Epithelial cell of proximal tubule (primary cell): ENCODE measurements at places on chromosomes 7 and 10. TPM values are rescaled to one million over a fixed set of nuclear protein-coding genes. Genes with fewer than 3 reads are reported as not detected.

DNA sequence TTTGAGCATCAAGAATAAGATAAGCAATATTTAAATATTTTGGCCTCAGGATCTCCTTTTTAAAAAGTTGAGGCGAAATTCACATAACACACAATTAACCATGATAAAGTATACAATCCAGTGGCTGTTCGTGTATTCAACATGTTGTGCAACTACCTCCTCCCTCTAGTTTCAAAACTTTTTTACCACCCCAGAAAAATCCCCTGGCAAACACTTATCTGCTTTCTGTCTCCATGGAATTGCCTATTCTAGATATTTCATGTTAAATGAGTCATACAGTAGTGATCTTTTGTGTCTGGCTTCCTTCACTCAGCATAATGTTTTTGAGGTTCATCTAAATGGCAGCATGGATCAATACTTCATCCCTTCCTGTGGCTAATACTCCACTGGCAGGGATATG, 31.8 kb upstream of the IL15RA start:
- DNase-seq = no peak

DNA sequence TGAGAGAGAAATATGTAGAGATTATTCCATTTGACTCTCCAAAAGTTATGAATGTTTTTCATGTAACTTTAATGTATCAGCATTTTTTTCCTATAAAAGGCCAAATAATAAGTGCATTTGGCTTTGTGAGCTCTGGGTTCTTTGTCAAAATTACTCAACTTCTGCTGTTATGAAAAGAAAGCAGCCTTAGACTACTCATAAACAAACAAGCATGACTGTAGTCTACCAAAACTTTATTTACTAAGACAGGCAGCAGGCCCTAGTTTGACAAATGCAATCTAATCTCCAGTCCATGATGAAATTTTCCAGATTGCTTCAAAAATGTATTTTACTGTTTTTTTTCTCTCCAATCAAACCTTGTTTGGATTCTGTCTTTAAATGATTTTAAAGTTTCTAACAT, 46.3 kb downstream of the MRPL32 start:
- DNase-seq = no peak

GRCh38 chr7:48052748-48053147, 17.4 kb downstream of the C7orf57 start:
- peak; percentile 43 for DNase-seq

DNA sequence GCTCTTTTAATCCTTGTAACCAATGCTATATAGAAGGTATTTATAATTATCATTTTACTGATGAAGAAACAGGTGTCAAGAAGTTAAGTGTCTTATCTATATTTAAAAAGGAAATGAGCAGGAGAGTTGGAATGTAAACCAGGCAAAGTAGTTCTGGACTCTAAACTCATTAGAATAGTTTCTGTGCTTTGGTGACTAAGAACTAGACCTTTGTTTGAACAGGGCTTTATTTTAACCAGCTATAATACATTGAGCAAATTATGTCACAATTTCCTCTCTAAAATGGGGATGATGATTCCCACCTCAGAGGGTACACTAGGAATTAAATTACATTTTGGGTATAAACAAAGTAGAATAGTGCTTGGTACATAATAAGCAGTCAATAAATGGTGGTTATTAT, 236.0 kb downstream of the MAGI2 start:
- peak; percentile 25 for DNase-seq

GRCh38 chr7:36887233-36887632, 162.9 kb upstream of the AOAH start:
- DNase-seq = no peak

GRCh38 chr7:121714559-121715303, 158.2 kb upstream of the PTPRZ1 start:
- DNase-seq = peak; percentile 6

DNA sequence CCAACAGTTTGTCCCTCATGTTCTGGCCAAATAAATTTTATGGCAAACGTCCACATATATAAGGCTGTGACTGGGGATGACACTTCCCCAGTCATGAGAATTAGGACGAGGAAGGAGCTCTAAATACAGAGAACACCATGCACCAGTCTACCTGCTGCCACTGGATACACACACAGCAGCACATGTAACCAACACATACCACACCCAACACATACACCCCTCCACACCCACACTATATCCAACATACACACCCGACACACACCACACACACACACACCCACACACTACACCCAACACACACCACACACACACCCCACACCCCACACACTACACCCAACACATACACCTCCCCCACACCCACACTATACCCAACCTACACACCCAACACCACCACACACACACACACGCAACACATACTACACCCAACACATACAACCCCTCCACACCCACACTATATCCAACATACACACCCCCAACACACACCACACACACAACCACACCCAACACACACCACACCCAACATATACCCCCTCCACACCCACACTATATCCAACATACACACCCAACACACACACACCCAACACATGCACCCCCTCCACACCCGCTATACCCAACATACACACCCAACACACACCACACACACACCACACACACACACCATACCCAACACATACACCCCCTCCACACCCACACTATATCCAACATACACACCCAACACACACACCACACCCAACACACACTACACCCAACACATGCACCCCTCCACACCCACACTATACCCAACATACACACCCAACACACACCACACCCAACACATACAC, 74.1 kb downstream of the HIPK2 start:
- DNase-seq = no peak

- peak; percentile 98 for DNase-seq
Observed at GRCh38 chr10:58856508-58857240, 319.8 kb upstream of the PHYHIPL start.

GRCh38 chr10:43307306-43307705, 40.4 kb upstream of the RASGEF1A start:
- DNase-seq = no peak

DNA sequence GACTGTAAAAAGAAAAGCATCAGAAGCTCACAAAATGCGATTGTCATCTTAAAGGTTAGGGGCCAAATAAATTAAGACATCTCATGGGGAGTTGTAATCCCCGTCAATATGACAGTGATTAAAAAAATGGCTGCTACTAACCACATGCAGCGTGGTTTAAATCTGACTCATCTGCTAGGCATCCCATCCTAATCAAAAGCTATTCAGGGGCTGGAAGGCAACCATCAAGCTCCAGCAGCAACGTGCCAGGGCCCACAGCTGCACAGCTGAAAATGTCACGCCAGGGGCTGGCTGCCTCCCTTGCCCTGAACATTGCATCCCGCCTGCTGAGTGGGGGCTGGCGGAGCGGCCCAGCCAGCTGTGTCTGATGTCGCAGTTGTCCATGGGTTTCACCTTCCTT, 66.3 kb upstream of the FRMD4A start:
- peak; percentile 80 for DNase-seq

DNA sequence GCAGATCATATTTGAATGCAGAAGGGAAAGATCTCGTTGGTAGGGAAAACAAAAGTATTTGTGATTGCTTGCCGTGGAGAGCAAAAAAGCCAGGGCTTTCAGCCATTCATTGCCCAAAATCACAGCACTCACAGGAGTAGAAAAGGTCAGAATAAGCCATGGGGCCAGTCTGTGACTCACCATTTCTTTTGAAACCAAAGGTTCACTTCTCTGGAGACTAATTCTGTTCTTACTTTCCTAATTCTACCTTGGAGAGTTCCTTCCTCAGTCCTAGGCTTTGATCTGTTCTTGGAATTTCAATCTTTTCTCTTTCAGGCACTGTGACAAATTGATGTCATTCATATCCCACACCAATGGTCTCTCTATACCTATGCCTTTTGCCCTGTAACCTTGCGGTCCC, 54.1 kb upstream of the FAM180A start:
- no peak for DNase-seq

- no peak for DNase-seq
Observed at GRCh38 chr10:89589101-89589720, 53.8 kb upstream of the SLC16A12 start.

DNA sequence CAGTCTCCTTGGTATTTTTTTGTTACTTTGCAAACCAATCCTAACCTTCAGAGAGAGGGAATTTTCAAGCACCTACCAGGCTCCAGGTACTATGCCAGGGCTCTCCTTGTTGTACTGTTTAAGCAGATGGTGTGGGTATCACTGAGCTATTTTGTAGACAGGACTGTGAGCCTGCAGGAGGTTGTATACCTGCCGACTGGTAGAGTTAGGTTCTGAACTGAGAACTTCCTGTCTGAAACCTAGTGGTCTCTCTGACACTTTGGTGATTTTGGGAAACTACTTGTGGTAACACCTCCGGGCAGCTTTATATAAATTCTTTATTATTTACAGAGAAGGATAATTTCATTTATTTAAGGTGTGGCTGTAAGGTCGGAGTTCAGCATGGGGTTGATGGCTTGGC, 4.6 kb downstream of the ZNF853 start:
- DNase-seq = no peak

GRCh38 chr10:11746883-11747539, 4.8 kb downstream of the ECHDC3 start:
- DNase-seq = no peak

GRCh38 chr7:92588561-92588960, 1.6 kb downstream of the FAM133B start:
- no peak for DNase-seq

GRCh38 chr7:82056282-82056681, 286.4 kb upstream of the HGF start:
- no peak for DNase-seq

- no peak for DNase-seq
Observed at GRCh38 chr10:6382081-6382480, 179.3 kb downstream of the PFKFB3 start.

DNA sequence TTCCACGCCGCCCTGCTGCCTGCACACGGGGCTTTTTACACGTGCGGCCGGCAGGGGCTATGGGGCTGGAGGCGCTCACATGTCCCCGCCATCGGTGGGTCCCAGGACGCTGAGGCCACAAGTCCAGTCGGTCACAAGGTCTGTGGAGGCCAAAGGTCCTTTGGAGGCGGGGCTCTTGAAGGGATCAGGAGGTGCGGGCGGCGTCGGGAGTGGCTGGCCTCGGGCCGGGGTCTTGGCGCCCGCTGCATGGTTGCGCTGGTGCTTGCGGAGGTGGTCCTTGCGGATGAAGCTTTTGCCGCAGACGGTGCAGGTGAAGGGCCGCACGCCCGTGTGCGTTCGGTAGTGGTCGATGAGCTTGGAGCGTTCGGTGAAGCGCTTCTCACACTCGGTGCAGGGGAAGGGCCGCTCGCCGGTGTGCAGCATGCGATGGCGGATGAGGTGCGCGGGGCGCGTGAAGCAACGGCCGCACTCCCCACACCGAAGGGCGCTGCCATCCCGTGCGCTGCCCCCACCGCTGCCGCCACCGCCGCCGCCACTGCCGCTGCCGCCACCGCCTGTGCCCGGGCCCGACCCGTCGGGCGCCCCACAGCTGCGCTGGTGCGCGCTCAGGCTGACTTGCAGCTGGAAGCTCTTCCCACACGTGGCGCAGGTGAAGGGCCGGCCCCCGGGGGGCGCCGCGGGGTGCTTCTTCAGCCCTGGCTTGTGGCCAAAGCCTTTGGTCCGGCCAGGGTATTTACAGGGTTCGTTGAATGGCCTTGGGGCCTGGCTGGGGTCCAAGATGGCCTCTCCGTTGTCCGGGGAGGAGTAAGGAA, 13.7 kb upstream of the ZNF777 start:
- no peak for DNase-seq

GRCh38 chr10:70169011-70169410, 1.3 kb downstream of the SAR1A start:
- no peak for DNase-seq

GRCh38 chr10:70742537-70743429, 42.4 kb downstream of the TBATA start:
- no peak for DNase-seq

DNA sequence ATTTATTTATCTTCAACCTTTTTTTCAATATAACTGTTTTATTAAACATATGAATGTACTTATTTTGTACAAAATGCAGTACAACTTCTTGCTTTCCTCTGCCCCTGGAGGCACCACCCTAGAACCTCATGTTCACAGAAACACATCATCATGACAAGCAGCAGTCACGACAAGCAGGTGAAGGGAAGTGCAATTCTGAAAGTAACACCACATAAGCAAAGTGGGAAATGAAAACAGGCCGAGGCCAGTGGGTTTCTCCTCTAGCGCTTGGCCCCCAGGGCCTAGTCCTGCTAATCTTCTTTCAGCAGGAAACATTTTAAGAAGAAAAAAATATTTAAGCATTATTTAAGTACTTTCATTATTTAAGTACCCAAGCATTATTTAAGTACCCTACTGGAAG, 598.1 kb downstream of the SH2D4B start:
- DNase-seq = no peak

DNA sequence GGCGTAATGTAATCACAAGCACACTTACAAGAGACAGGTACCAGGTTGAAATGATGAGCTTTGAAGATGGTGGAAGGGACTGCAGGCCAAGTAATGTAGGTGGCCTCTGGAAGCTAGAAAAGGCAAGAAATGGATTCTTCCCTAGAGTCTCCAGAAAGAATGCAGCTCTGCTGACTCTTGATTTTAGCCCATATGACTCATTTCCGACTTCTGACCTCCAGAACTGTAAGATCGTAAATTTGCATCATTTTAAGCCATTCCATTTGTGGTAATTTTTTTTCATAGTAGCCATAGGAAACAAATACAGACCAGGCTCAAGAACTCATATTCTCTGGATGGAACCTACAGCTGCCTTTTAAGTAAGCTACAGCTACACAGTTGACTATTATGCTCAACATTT, 315.5 kb downstream of the MAGI2 start:
- DNase-seq = no peak

DNA sequence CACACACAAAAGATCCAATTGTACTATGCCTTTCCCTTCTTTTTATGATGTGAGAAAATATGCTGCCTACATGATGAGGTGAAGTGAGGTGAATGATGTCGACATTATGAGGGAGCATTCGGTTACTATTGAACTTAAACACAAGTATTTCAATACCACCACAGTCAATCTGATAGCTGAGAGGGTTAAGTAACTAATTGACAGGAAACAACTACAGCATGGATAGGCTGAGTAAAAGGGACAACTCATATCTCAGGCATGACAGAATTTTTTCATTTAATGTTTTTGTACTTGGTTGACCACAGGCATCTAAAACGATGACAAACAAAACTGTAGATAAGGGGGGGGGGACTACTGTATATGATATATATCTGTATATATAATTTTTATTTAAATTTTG, 488.9 kb downstream of the SH2D4B start:
- DNase-seq = no peak

The ZNF862 gene
- 0.80 and 8.0 TPM in 2 replicates for total RNA-seq

The RPA3 gene
- total RNA-seq = 33.7 and 50.7 TPM in 2 replicates

The NOD1 gene
- total RNA-seq = 5.1 and 5.8 TPM in 2 replicates

The ATOH7 gene
- 0.58 TPM in 1 of 2 replicates, not detected in the other for total RNA-seq

The LMOD2 gene
- total RNA-seq = not detected in 2 replicates

The LHFPL3 gene
- not detected in 2 replicates for total RNA-seq

The MYL10 gene
- not detected in 2 replicates for total RNA-seq

The WDFY4 gene
- total RNA-seq = not detected in 2 replicates

The WASL gene
- total RNA-seq = 15.6 and 20.4 TPM in 2 replicates

The LOXL4 gene
- total RNA-seq = 5.4 and 6.1 TPM in 2 replicates

The PTN gene
- 16.8 and 21.5 TPM in 2 replicates for total RNA-seq

The CALHM2 gene
- 4.6 and 4.7 TPM in 2 replicates for total RNA-seq

The SPDYE2 gene
- total RNA-seq = not detected in 2 replicates

The PPP1R17 gene
- not detected in 2 replicates for total RNA-seq

The AKR1C8 gene
- total RNA-seq = not detected in 2 replicates
